ENCODE measurements at places on chromosomes 12 and 14.

- peak; percentile 18 for DNase-seq
Measured at GRCh38 chr12:14454098-14454907, 88.8 kb downstream of the ATF7IP start.

DNA sequence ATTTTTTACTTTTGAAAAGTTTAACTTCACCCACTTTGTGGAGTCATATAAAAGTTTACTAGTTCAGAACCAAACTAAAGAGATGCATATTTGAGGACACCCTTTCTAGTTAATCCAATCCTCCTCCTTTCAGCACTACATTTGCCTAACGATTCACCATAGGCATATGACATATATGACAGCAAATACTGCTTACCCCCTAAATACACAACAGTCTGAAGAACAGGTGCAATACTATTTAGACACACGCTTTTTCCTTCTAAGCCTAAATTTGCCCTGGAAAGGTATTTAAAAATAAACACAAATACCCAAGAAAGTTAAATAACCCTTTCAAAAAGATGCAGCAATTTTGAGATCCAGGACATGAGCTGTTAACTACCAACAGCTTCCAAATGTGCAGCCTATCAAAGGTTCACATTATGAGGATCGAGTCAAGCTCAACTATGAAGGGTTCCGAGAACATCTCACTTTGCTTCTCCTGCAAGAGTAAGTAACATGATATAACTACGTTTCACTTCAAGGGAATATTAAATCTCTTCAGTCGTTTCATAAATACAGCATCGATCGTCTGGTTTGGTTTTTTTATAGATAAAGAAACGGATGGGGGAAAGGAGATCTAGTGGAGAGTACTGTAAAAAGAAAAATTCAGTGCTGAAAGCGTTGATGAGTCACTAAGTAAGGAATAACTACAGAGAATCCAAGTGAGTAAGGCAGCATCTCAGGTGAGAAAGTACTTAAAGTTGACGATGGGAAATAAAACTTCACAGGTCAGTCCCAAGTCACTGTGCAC, 677 bp upstream of the AP4S1 start:
- DNase-seq: no peak

DNA sequence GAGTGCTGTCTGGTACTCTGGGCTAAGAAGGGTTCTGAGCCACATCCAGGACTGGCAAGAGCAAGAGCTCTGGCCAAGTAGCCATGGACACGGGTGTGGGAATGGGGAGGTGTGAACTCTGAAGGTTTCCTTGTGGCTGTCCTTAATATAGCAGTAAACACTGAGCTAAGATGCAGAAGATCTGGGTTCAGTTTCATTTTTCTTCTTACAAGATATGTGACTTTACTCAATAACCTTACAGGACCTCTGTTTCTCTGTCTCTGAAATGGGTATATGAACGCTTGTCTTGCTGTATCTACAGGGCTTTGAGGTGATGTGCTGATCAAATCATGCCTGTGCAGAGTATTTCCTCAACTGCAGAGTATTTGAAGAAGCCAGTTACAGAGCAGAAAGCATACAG, 521.2 kb downstream of the VRK1 start:
- DNase-seq: no peak

- peak; percentile 87 for DNase-seq
Measured at GRCh38 chr14:22982477-22983245, at the start of gene AJUBA. AJUBA (minus strand) TSS chr14:22982551; CDS start chr14:22982266, 285 bp downstream.

GRCh38 chr14:99800781-99801180, 7.6 kb downstream of the EML1 start:
- DNase-seq: no peak

GRCh38 chr14:66254038-66254437, 232.1 kb upstream of the CCDC196 start:
- DNase-seq: no peak

GRCh38 chr14:70856851-70857495, 47.7 kb upstream of the MAP3K9 start:
- DNase-seq: no peak

GRCh38 chr12:126290456-126290855, 1225.2 kb downstream of the AACS start:
- DNase-seq: no peak

DNA sequence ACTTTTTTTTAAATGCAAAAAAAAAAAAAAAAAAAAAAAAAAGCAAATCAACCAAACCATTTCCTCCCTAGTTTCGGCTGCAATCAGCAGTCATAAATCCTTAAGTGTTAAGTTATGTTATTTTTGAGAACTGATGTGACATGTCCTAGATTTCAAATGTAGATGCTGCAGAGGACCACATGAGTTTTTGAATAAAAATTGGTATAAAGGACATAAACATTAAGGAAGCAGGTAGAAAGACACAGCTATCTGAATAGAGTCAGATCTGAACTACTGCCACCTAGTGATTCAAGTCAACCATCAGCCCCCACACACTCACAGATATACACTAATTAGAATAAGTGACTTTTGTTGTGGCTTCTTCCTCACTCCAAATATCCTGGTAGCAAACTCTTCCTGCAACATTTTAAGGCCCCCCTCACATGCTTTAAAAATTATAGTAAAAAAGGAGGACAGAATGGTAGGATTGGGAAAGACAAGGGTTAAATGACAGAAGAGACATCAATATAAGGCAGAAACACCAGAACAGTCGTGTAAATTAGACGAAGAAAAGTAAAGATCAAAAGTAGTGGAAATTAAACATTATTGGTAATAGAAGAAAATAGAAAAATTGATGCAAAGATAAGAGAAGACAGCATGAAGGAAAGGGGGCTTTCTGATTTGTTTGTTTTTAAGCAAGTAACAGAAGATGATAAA, 394.5 kb upstream of the ATP2B1 start:
- peak; percentile 31 for DNase-seq

DNA sequence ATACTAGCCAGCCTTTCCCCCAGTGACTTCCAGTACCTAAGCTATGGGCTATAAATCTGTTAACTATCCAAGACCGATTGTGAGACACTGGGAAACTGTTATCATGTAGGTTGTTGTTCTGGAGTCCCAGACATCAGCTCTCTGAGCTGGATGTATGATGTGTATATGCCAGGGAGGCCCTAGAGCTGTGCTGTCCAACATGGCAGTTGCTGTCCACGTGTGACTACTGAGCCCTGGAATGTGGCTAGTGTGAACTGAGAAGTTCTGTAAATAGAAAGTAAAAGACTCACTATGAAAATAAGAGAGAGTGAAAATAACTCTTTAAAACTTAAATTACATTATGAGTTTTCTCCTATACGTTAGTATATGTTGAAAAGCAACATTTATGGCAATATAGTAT, 755.8 kb upstream of the FBXO33 start:
- no peak for DNase-seq

DNA sequence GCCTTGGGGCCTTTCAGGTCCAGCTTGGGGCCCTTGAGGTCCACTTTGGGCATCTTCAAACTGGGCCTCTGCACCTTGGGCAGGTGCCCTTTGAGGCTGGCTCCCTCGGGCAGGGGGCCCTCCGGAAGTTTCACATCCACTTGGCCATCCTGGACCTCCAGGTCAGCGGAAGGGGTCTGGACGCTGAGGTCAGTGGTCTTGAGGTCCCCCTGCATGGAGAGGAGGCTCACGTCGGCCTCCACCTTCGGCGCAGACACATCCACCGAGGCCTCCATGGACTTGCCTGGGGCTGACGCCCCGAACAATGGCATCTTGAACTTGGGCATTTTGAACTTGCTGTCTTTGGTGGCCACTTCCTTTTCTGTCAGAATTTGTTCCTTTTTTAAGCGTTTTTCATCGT, 25.1 kb downstream of the AHNAK2 start:
- DNase-seq: no peak

DNA sequence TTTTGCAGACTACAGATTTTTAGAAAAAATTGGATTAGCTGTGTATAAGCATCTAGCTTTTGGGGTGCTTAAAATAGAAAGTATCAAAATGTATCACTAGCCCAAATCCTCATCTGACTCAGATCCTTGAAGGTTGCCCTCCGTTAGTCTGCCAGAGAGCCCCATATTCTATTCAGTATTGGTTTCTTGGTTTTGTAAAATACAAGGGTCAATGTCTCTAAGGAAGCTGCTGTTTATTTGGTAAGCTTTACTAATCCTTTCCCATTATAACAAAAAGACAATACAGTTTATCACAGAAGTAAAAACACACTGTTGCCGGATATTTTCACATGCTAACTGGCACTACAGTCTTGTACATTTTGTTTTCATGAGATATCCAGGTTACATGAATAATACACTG, 92.8 kb upstream of the PTHLH start:
- no peak for DNase-seq

DNA sequence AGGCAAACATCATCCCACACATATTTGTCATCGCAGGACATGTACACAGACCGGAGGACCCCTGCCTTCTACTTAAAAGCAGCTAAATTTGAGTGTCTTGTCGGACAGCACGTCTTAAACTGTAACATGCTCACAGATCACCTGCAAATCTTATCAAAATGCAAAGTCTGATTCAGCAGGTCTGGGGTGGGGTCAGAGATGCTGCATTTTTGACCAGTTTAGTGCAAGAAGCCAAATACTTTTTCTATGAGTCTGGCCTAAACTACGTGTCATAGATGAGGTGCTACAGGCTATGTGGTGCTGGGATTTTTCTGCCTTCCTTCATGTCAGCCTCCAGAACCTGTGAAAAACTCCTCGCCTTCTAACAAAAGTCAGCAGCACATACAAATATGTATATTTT, 178.8 kb upstream of the LHX5 start:
- no peak for DNase-seq

GRCh38 chr14:104080376-104081260, 4.9 kb upstream of the ASPG start:
- DNase-seq: no peak

GRCh38 chr14:69999261-69999674, 120.1 kb downstream of the SMOC1 start:
- DNase-seq: peak; percentile 76

DNA sequence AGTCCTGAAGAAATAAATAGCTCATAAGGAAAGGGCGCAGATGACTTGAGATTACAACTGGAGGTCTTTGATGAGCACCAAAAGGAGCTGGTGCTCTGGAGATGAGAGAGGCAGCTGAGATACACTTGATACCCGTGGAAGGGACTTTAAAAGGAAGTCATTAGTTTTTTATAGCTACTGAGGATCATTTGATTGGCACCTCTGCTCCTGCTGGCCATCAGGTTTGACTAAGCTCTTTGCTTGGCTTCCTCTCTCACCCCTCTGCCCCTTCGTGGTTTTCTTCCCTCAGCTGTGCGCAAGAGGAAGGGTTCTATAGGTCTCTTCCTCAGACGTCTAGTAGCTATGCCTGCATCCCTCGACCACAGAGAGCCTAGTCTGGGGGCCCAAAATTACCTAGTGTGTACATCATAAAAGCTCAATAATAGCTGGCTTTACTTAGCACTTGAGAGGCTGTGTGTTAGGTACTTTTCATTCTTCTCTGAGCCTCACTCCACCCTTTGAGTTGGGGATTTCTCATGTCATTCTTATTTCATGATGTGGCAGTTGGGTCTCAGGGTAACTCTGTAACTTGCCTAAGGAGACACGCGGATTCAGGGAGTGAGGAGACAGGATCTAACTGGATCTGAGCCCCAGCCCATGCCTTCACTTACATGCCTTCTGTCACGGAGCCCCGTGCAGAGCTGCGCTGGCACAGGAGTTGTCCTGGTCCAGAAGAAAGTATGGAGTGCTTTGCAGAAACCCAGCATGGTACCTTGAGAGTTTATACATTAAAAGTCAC, 68.4 kb upstream of the ASPG start:
- DNase-seq: no peak

DNA sequence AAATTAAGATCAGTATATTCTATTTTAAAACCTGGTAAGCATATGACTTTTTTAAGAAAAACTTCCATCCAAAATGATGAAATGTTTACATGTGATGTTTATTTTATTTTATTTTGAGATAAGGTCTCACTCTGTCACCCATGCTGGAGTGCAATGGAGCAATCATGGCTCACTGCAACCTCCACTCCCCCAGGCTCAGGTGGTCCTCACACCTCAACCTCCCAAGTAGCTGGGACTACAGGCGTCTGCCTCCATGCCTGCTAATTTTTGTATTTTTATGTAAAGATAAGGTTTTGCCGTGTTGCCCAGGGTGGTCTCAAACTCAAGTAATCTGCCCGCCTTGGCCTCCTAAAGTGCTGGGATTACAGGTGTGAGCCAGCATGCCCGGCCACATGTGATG, 141.8 kb downstream of the ZFP36L1 start:
- DNase-seq: no peak

- DNase-seq: no peak
Measured at GRCh38 chr12:14970473-14970872, 2.4 kb upstream of the PDE6H start.

DNA sequence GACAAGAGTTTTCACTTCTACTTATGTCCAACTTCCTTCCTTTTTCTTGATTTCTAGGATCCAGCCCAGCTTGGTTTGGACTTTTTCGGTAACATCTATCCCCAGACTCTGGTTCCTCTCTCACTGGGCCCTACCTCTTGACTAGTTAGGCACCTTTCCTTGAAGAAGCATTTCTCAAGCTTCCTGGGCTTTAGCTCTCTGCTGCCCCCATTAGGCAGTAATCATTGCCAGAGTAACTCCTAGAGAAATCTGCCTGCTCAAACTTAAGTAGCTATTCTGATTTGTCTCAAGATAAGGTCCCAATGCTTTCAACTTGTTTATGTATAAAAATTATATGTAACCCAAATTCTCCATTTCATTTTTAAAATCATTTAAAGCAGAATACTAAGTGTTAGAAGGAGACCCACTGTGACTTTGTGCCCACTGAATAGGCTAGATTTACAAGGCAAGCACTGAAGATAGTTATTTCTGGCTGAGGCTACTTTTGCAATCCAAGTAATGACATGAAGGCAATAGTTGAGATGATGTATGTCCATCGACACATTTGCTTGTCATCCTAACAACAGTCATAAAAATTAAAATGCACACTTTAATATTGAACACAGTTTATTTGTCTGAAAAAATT, 275.0 kb upstream of the G2E3 start:
- DNase-seq: peak; percentile 37

- peak; percentile 95 for DNase-seq
Measured at GRCh38 chr14:91872517-91873470, 5.5 kb upstream of the TC2N start.

DNA sequence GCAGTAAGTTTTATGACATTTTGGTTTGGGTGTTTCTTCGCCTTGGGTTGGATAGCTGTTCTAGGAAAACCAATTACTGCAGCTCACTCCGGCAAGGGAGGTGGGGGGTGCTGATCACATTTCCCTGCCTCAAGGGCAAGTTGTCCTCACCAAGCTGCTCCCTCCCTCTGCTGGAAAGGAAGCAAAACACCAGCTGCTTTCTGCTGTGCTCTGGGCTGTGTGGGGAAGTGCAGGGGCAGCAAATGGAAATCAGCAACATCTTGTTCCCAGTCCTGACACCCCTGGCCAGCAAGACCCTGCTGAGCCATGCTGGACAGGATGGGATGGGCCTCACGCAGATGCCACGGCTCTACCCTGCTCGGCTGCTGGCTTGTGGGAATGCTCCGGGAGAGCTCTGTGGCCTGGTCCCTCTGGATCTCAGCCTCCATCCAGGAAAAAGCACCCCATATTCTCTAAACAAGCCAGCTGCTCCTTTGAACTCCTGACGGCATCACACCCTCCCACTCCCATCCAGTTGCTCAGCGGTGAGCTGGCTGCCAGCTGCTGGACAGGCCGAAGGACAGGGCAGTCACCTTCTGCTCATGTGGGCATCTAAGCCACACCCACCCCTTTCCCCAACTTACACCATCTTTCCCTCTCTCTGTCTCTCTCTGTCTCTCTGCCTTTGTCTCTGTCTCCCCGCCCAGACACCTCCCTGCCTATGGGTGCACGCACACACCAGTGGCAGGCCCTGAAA, 52.4 kb upstream of the EIF5 start:
- DNase-seq: peak; percentile 45
